ENCODE measurements at places on chromosomes 2 and 18.

DNA sequence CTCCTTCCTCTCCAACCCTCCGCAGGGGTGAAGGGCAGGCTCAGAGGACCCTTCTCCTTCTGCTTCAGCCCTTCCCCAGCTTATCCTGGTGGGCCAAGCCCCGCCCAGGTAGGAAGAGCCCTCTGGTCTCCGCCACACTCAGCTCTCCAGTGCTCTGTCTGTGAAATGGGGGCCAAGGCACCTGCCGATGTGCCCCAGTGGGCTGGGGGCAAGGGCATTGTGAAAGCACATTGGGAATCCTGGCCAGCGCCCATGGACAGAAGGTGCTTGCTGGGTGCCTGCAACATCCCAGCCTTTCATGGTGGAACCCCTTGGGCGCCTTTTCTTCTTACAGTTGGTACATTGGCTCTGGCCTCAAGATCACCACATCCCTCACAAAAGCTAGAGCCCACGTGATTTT, 150.8 kb downstream of the INHBB start:
- H3K4me3 ChIP-seq: no peak overlapping the region
- H3K4me1 ChIP-seq: no peaks in the 10 kb centered on the region
- no peak overlapping the region for H3K27ac ChIP-seq
- no peaks in the 10 kb centered on the region for H3K27me3 ChIP-seq

GRCh38 chr2:158766524-158766923, 28.6 kb upstream of the DAPL1 start:
- no peak overlapping the region for H3K27ac ChIP-seq
- no peak for DNase-seq
- H3K27me3 ChIP-seq: no peaks in the 10 kb centered on the region

- H3K27ac ChIP-seq: no peak overlapping the region
- H3K27me3 ChIP-seq: no peaks in the 10 kb centered on the region
- no peak for DNase-seq
- H3K4me3 ChIP-seq: no peak overlapping the region
- no peaks in the 10 kb centered on the region for H3K36me3 ChIP-seq
- H3K4me1 ChIP-seq: no peaks in the 10 kb centered on the region
Observed at GRCh38 chr18:73733806-73734314, 413.8 kb downstream of the FBXO15 start.

DNA sequence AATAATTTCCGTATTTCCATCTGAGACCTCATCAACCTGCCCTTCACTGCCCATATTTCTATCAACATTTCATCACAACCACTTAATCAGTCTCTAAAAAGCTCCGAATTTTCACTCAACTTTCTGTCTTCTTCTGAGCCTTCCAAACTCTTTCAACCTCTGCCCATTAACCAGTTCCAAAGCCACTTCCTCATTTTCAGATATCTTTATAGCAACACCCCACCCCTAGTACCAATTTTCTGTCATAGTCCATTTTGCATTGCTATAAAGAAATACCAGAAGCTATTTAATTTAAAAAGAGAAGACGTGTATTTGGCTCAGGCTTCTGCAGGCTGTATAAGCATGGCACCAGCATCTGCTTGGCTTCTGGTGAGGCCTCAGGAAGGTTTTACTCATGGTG, 107.0 kb downstream of the PTGR3 start:
- no peak for DNase-seq
- no peak overlapping the region for H3K27ac ChIP-seq
- H3K27me3 ChIP-seq: no peaks in the 10 kb centered on the region
- no peak overlapping the region for H3K4me3 ChIP-seq
- no peaks in the 10 kb centered on the region for H3K36me3 ChIP-seq
- H3K4me1 ChIP-seq: no peaks in the 10 kb centered on the region

DNA sequence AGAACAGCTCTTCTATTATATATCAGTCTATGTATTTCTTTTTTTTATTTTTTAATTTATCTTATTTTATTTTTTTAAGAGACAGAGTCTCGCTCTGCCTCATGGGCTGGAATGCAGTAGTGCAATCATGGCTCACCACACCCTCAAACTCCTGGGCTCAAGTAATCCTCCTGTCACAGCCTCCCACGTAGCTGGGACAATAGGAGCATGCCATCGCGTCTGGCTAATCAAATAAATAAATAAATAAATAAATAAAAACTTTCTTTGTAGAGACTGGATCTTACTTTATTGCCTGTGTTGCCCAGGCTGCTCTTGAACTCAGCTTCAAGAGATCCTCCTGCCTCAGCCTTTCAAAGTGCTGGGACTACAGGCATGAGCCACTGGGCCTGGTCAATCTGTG, 117.0 kb downstream of the RBMS1 start:
- no peak overlapping the region for H3K4me3 ChIP-seq
- DNase-seq: no peak
- H3K27ac ChIP-seq: peak overlapping the region; percentile 44
- H3K36me3 ChIP-seq: no peaks in the 10 kb centered on the region

DNA sequence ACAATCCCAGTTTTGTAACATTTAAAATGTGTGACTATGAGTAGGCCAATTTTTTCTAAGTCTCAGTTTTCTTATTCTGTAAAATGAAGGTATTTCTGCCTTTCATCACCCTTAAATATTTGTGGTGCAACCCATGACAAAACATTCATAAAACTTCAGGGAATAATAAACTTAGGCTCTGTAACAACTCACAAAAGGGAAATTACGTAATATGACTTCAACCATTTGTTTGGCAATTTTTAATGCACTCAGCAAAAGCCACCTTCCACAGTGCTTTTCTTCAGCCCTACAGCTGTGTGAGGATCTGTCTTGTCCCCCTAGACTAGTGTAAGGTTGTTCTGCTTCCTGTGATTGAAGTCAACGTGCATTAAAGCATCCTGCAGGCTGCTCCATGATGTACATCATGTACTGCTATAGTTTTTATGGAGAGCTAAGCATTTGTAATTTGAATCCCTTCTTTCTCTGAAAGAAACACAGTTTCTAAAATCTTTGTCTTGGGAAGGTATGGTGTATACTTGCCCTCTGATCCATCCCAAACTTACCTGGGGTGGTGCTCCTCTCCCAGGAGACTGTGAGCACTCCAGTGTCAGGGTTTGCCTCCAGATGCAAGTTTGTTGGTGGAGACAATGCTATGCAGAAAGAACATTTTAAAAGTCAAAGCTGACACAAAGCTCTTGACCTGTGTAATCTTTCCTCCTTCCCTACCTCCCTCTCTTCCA, 39.1 kb downstream of the FN1 start:
- H3K27me3 ChIP-seq: no peaks in the 10 kb centered on the region
- H3K4me3 ChIP-seq: no peak overlapping the region
- H3K4me1 ChIP-seq: no peaks in the 10 kb centered on the region
- H3K36me3 ChIP-seq: no peaks in the 10 kb centered on the region
- DNase-seq: no peak
- H3K27ac ChIP-seq: peak overlapping the region; percentile 38

DNA sequence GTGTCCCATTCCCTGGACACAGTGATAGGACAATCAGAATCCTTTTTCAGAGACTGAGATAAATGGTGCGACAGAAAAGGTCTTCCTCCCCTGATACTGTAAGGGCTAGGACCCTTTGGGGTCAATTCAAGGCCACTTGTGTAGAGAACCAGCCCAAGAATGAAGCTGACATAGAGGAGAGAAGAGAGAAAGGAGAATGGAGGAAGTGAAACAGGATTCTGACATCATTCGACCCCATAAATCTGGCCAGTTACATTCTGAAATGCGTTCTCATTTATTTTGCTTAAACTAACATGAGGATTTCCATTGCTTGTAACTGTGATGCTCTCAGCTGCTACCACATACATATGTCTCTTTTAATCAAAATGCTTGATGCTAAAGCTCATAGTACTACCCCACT, 148.1 kb downstream of the TMEM163 start:
- H3K36me3 ChIP-seq: no peaks in the 10 kb centered on the region
- no peak overlapping the region for H3K4me3 ChIP-seq
- no peaks in the 10 kb centered on the region for H3K27me3 ChIP-seq
- no peaks in the 10 kb centered on the region for H3K4me1 ChIP-seq
- H3K27ac ChIP-seq: no peak overlapping the region

- no peak for DNase-seq
- H3K36me3 ChIP-seq: no peaks in the 10 kb centered on the region
- H3K27ac ChIP-seq: no peak overlapping the region
- no peaks in the 10 kb centered on the region for H3K27me3 ChIP-seq
- H3K4me3 ChIP-seq: no peak overlapping the region
- no peaks in the 10 kb centered on the region for H3K4me1 ChIP-seq
Observed at GRCh38 chr18:54217624-54218023, 6.8 kb downstream of the MBD2 start.

- no peak overlapping the region for H3K4me3 ChIP-seq
- no peaks in the 10 kb centered on the region for H3K36me3 ChIP-seq
- no peaks in the 10 kb centered on the region for H3K27me3 ChIP-seq
- no peak overlapping the region for H3K27ac ChIP-seq
- H3K4me1 ChIP-seq: no peaks in the 10 kb centered on the region
Observed at GRCh38 chr18:5462227-5462626, 81.6 kb downstream of the EPB41L3 start.

GRCh38 chr2:122704109-122704563, 948.7 kb downstream of the TSN start:
- no peaks in the 10 kb centered on the region for H3K36me3 ChIP-seq
- no peak for DNase-seq

DNA sequence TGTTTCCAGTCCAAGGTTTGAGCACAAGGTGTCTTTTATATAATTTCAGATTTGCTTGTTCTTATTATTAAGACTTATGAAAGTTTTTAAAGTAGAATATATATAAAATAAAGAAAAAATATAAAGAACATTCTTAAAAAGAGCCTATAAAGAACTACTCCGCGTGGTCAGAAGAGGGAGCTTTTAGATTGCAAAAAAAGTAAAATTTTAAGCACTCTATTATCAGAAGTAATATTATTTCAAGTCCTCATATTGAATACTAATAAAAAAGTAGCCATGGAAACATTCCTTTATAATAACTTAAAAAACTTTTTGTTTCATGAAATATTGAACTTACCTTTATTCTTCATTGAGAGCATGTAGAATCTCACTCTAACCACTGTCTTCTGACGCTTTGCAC, 51.4 kb downstream of the LINC00305 start:
- DNase-seq: no peak
- no peaks in the 10 kb centered on the region for H3K36me3 ChIP-seq
- H3K27me3 ChIP-seq: no peaks in the 10 kb centered on the region
- no peak overlapping the region for H3K27ac ChIP-seq

- no peaks in the 10 kb centered on the region for H3K4me1 ChIP-seq
- DNase-seq: no peak
- H3K27me3 ChIP-seq: no peaks in the 10 kb centered on the region
- H3K36me3 ChIP-seq: no peaks in the 10 kb centered on the region
- H3K4me3 ChIP-seq: no peak overlapping the region
Observed at GRCh38 chr2:201109186-201109585, 6.8 kb upstream of the CFLAR start.

GRCh38 chr2:88873620-88874019, 182.1 kb downstream of the RPIA start:
- H3K36me3 ChIP-seq: no peaks in the 10 kb centered on the region
- peaks cover 8% of the 10 kb centered on the region for H3K27me3 ChIP-seq
- H3K4me1 ChIP-seq: no peaks in the 10 kb centered on the region
- DNase-seq: no peak
- no peak overlapping the region for H3K27ac ChIP-seq

GRCh38 chr2:175599966-175600831, 401.9 kb downstream of the LNPK start:
- no peak overlapping the region for H3K27ac ChIP-seq
- H3K4me1 ChIP-seq: no peaks in the 10 kb centered on the region
- no peaks in the 10 kb centered on the region for H3K27me3 ChIP-seq

- no peak overlapping the region for H3K27ac ChIP-seq
- H3K4me1 ChIP-seq: no peaks in the 10 kb centered on the region
- no peak for DNase-seq
- H3K36me3 ChIP-seq: no peaks in the 10 kb centered on the region
- H3K27me3 ChIP-seq: no peaks in the 10 kb centered on the region
Observed at GRCh38 chr2:217204358-217204757, 344.5 kb upstream of the TNP1 start.

DNA sequence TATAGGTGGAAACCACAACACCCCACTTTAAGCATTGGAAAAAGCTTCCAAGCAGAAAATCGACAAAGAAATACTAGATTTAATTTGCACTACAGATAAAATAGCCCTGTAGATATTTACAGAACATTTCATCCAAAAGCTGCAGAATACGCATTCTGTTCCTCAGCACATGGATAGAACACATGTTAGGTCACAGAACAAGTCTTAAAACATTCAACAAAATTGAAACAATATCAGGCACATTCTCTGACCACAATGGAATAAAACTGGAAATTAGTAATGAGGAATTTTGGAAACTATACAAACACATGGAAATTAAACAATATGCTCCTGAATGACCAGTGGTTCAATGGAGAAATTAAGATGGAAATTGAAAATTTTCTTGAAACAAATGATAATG, 27.8 kb upstream of the XDH start:
- no peak overlapping the region for H3K4me3 ChIP-seq
- no peak for DNase-seq
- H3K4me1 ChIP-seq: no peaks in the 10 kb centered on the region
- no peaks in the 10 kb centered on the region for H3K36me3 ChIP-seq

GRCh38 chr2:177983183-177983788, 89.3 kb downstream of the PDE11A start:
- no peaks in the 10 kb centered on the region for H3K4me1 ChIP-seq
- H3K36me3 ChIP-seq: no peaks in the 10 kb centered on the region
- H3K27ac ChIP-seq: no peak overlapping the region
- no peaks in the 10 kb centered on the region for H3K27me3 ChIP-seq

GRCh38 chr2:212949786-212950185, 201.6 kb downstream of the IKZF2 start:
- no peak for DNase-seq
- no peak overlapping the region for H3K4me3 ChIP-seq
- H3K36me3 ChIP-seq: no peaks in the 10 kb centered on the region
- no peaks in the 10 kb centered on the region for H3K27me3 ChIP-seq

- no peak overlapping the region for H3K27ac ChIP-seq
- no peak overlapping the region for H3K4me3 ChIP-seq
- no peaks in the 10 kb centered on the region for H3K4me1 ChIP-seq
- H3K27me3 ChIP-seq: no peaks in the 10 kb centered on the region
- no peaks in the 10 kb centered on the region for H3K36me3 ChIP-seq
Observed at GRCh38 chr2:73594251-73594650, 48.0 kb downstream of the NAT8 start.

DNA sequence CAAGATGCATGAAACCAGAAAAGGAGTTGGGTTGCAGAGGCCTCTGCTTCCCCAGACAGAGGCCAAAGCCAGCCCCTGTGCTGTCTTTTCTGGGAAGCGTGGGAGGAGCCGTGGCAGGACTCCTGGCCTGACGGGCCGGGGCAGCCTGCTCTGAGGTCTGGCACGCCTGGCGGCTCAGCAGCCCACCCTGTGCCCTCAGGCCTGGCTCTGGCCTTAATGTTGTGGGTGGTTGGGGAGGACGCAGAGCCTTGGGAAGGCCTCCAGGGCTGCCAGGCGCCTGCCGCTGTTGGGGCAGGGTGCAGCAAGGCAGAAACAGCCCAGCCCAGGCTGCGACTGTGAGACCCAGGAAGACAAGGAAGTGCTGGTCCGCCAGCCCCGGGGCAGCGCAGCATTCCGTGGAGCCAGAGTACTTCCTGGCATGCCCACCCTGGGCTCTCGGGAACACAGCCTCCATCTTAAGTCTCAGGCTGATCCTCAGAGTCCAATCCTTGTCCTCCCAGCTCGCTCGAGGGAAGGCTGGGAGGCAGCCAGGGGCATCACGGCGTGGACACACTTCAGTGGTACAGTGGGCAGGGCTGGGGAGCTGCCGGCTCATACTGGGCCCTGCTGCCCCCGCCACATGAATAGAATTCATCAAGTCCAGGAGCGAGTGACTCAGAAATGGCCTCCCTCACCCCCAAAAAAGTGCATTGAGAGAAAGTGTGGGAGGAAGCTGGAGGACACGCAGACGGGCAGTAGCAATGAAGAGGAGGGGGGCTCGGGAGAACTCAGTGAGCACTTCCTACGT, 72.6 kb downstream of the EMX1 start:
- H3K27ac ChIP-seq: peak overlapping the region; percentile 29
- H3K36me3 ChIP-seq: no peaks in the 10 kb centered on the region
- H3K4me3 ChIP-seq: no peak overlapping the region
- no peaks in the 10 kb centered on the region for H3K4me1 ChIP-seq

Data from uterus (tissue), 4 donors.